ENCODE measurements at places on chromosomes 2 and 18.

DNA sequence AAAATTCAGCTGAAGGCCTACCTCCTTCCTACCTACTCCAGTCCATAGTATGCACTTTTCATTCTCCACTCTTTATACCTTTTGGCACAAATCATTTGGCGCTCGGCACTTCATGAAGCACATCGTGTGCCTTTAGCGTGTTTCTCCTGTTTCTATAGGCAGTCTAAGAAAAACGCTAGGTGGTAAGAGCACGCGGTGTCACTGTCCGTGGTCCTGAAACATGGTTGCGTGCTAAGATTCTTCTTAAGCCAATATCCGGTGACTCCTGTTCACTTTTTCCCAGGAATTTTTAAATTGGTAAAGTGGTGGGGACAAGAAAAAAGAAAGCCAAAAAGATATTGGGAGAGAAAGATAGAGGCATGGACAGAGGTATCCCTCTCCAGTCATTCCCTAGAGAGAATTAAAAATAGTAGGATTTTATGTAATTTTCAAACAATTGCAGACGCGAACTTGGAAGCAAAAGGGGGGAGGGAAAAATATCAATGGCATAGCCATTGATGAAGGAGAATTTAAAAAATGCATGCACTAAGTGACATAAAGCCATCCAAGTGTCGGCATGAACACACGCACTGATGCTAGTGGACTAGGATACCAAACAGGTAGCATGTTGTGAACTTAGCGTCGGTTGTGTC, 1.4 kb upstream of the CTNNA2 start:
- DNase-seq = peak; percentile 3

- peak; percentile 82 for DNase-seq
Measured at GRCh38 chr18:46034230-46034629, 37.8 kb downstream of the PSTPIP2 start.

GRCh38 chr18:5068851-5069250, 128.2 kb downstream of the AKAIN1 start:
- DNase-seq = no peak

DNA sequence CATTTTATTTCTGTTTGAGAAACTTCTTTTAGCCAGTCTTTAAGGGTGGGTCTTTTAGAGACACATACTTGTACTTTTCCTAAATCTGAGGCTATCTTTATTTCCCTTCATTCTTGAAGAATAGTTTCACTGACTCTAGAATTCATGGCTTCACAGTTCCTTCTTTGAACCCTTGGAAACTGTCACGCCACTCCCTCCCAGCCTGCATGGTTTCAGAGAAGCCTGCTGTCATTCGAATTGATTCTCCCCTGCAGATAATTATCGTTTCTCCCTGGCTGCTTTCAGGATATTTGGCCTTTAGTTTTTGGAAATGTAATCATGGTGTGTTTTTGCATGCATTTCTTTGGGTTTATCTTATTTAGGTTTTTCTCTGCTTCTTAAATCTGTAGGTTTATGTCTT, 72.0 kb upstream of the REV1 start:
- DNase-seq = no peak

DNA sequence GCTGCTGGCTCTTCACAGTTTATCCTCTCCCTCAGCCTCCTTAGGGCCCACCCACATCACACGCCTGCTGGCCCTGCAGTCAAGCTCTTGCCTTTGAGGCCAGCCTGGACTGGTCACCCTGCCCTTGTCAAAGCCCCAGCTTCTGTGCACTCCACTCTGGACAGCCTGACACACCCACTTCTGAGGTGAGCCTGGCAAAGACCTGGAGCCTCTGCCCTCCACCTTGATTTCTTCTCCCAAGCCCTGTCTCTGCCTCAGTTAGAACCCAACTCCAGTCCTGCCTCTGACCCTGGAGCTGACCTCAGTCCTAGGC, 37.0 kb upstream of the TAF1B start:
- DNase-seq = no peak

- DNase-seq = peak; percentile 64
Measured at GRCh38 chr18:24516261-24516660, 55.8 kb downstream of the HRH4 start.

DNA sequence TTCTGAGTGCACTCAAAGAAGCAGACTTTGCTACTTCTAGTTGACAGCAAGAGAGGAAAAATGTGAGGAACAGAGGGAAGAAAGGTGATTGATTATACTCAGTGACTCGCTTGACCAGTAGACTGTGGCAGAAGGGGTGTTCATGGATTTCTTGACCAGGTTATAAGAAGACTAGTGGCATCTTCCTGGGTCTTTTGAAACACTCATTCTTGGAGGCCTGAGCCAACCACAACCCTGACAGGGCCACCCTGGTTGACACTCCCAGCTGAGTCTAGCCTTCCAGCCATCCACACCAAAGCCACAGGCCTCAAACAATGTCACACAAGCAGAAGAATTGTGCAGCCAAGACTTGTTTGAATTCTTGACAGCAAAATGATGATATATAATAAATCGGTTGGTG, 366.3 kb downstream of the SS18 start:
- no peak for DNase-seq

GRCh38 chr18:74050807-74051206, 96.8 kb downstream of the FBXO15 start:
- no peak for DNase-seq

- peak; percentile 43 for DNase-seq
Measured at GRCh38 chr2:129877795-129878775, 101.4 kb upstream of the RAB6C start.

DNA sequence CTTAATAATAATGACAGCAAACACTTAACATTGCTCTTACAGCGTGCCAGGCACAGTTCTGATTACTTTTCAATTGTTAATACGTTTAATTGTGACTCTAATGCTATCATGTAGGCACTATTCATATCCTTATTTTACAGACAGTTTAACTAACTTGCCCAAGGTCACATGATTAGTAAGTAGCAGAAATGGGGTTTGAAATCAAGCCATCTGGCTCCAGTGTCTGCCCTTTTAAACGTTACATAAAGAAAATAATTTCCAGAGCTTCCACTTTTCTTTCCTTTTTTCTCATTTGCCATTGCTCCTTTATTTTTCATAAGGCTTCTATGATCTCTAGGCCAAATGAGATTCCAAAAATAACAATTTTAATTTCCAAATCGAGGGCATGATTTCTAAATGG, 50.6 kb upstream of the IKZF2 start:
- DNase-seq = no peak

DNA sequence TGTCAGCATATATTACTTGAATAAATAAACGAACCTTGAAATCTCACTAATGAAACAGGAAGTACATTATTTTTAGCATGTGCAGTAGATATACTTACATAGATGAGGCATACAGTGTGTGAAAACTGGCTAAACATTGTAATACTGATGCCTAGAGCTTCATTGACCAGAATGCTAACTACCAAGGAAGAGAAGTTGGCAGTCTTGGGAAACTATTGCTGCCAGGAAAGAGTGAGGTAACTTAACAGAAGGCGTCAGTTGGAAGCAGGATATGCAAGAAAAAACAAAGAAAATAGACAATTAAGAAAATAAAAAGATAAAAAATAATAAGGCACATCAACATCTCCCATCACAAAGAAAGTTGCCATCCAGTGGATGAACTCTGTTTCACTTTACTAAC, 963.0 kb downstream of the TDRD15 start:
- no peak for DNase-seq

DNA sequence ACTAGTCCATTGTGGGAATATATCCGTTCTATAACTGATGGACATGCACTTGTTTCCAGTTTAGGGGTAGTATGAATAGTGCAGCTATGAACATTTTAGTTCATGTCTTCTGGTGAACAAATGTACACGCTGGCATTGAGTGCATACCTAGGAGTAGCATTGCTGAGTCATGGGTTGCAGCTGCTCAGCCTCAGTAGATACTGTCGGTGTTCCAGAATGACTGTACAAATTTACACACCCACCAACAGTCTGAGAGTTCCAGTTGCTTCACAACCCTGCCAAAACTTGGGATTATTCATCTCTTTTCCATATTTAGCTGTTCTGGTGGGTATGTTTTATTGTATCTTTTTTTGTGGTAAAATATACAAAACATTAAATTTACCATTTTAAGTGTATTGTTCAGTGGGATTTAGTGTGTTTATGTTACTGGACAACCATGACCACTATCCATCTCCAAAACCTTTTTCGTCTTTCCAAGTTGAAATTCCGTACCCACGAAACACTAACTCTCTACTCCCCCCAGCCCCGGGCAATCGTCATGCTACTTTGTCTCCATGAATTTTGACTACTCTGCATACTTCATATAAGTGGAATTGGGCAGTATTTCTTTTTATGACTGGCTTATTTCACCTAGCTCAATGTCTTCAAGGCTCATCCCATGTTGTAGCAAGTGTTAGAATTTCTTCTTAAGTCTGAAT, 281.0 kb downstream of the PRKCE start:
- DNase-seq = no peak

DNA sequence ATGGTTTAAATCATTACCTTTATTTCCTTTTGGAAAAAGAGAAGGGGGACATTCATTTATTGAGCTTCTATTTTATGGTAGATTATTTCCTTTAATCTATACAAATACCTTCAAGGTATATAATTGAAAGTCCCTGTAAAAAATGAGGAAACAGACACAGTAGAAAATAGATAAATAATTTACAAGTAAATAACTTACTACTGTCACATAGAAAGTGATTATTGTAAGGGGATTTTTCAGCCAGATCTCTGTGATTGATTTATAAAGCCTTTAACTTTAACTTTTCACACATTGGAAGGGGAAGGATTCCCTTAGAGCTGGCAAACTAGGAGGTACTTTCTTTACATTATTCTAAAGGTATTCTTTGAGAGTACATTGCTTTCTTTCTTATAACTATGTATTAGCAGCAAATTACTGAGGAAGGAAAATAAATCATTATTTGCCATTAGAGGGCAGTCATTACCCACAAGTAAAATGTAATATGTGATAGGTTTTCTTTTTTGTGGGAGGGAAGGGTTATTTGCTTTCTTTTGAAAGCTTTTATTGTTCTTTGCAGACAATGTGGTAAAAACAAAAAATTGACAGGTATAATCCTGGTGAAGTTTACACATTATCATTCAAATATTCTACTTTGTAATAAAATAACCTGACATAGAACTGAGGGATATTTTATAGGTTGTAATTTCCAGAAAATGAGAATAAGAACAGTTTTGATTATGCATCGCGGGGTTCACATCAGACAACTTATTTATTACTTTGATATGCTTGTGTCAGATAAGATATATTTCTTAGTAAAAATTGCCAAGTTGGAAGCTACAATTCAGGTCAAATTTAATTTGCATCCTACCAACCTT, 24.8 kb upstream of the RPE start:
- peak; percentile 59 for DNase-seq

- no peak for DNase-seq
Measured at GRCh38 chr2:73225513-73226360, 7.3 kb downstream of the PRADC1 start.

DNA sequence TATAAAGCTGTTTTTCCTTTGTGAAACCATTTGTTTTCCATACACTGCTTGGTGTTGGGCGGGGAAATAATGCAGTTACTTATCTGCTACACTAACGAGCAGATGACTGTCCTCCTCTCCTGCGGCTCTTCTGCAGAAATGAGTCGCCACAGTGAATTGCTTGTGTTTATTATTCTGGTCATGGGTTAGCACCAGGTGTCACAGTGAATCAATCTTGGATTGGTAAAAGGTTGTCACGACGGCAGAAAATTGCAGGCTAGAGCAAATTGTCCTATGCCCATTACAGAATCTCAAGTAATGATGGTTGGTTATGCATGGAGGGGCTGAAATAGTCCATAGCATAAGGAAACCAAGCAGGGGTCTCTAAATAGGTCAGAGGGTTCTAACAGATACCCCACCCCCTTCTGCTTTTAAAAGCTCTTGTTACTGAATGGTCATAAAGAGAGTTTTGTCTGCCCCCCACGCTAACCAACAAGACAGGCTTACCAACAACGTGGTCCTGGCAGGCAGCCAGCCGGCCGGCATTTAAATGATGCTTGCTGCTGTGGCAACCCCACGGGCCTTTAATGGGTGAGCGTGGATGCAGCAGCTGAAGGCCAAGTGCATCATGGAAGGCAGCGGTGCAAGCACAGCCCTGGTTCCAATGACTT, 29.5 kb downstream of the RAB31 start:
- no peak for DNase-seq

DNA sequence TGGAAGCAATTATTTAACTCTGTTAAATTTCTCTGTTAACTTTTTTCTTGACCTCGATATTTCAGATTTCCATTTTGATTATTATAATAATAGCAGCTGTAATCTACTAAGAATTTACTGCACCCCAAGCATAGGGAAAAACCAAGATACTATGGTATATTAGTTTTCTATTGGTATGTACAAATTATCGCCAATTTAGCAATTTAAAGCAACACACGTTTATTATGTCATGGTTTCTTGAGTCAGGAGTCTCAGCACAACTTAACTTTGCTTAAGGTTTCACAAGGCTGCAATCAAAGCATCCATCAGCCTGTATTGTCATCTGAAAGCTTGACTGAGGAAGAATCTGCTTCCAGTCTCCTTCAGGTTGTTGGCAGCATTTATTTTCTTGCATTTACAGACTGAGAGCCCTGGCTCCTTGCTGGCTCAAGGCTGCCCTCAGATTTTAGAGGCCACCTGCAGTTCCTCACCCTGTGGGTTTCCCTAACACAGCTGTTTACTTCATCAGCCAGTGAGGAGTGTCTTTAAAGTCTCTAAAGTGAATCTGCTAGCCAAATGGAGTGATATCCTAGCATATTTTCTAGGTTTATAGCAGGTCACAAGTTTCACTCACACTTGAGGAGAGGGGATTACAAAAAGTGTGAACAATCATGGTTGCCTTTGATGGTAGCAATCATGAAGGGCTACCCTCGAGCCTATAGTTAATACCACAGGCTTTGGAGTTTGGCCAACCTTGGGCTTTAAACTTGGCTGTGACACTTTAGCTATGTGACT, 4.4 kb upstream of the VPS54 start:
- DNase-seq = no peak

DNA sequence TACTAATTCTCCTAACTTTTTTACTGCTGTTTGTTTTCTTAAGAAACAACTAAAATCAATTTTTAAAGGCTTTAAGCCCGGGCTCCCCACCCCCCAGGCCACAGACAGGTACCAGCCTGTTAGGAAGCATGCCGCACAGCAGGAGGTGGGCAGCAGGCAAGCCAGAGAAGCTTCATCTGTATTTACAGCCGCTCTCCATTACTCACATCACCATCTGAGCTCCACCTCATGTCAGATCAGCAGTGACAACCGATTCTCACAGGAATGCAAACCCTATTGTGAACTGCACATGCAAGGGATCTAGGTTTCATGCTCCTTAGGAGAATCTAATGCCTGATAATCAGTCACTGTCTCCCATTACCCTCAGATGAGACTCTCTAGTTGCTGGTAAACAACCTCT, 517.0 kb downstream of the NRXN1 start:
- DNase-seq = no peak

GRCh38 chr2:172253190-172254052, 150.7 kb upstream of the DLX2 start:
- DNase-seq = peak; percentile 93

GRCh38 chr2:48194641-48195040, 288.3 kb upstream of the FBXO11 start:
- DNase-seq = no peak

- peak; percentile 11 for DNase-seq
Measured at GRCh38 chr2:132448771-132449170, 32.2 kb downstream of the GPR39 start.

GRCh38 chr2:200188876-200189275, 117.6 kb upstream of the SPATS2L start:
- DNase-seq = no peak

GRCh38 chr2:30336978-30337841, 105.9 kb downstream of the LBH start:
- DNase-seq = no peak

Measured in inflammatory macrophage treated with lipopolysaccharide for 4 hours (primary cell).